Stimulated activated CD8-positive, alpha-beta memory T cell treated with anti-CD3 and anti-CD28 coated beads, Interleukin-4, amount 100 ng/mL, for 1 hour (primary cell): ENCODE measurements at places on chromosomes 1 and 21.

DNA sequence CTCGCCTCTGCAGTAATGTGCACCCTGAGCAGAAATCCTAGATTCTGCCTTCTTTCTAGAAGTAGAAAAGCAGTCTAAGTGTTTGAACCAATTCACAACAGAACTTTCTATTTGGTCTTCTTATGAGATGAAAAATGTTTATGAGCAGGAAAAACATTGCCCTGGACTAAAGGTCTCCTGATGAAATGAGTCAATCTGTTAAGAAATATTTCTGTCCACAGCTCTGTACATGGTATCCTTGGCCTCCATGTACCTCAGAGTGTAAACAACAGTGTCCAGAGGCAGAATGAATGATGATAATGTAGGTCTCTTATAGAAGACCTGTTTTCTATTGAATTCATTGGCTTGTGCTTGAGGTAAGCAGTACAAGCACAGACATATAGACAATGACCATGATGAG is 6.2 kb upstream of the APCS start:
- DNase-seq: no peak

- DNase-seq: no peak
Measured at GRCh38 chr1:243938208-243938607, 88.2 kb upstream of the AKT3 start.

- DNase-seq: no peak
Measured at GRCh38 chr1:186722711-186723309, 42.6 kb upstream of the PTGS2 start.

DNA sequence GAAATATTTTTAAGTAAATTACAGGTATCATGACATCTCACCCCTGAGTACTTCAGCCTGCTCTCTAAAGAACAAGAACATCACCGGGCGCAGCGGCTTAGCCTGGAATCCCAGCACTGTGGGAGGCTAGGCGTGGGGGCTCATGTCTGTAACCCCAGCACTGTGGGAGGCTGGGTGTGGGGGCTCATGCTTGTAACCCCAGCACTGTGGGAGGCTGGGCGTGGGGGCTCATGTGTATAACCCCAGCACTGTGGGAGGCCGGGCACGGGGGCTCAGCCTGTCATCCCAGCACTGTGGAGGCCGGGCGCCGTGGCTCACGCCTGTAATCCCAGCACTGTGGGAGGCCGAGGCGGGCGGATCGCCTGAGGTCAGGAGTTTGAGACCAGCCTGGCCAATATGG is 7.7 kb upstream of the CDK11B start:
- DNase-seq: no peak

DNA sequence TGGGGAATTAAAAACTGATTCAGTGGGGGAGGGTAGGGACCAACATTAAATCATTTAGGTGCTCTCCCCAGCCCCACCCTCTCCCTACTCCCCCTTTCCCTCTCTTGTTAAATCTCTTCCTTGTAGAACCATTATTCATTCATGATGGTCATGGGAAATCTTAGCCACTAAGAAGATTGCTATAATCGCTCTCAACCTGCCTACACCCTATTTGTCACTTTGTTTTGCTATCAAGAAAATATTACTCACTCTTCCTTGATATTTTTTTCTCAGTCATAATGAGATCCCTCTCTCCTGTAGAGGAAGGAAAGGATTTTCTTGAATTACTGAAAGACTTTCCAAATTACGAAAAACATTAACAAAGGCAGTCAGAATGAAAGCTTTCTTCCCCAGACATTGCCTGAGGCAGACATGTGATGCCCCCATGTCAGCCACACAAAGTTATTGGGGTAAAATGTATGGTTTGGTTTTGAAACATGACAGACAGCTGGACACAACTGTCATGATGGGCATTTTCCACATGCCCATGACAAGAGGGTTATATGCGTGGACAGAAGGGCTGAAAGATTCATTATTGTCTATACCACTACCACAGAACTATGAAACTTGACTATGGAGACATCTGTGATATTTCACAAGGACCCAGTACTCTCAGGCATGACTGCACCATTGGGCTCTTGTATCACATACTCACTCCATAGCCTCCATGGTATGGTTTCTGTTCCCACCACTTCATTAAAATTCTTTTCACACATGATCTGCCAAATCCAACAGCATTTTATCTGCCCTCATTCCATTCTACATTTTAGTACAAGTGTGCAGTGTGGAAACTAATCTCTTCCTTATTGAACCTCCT is 420.1 kb downstream of the DISC1 start:
- no peak for DNase-seq

DNA sequence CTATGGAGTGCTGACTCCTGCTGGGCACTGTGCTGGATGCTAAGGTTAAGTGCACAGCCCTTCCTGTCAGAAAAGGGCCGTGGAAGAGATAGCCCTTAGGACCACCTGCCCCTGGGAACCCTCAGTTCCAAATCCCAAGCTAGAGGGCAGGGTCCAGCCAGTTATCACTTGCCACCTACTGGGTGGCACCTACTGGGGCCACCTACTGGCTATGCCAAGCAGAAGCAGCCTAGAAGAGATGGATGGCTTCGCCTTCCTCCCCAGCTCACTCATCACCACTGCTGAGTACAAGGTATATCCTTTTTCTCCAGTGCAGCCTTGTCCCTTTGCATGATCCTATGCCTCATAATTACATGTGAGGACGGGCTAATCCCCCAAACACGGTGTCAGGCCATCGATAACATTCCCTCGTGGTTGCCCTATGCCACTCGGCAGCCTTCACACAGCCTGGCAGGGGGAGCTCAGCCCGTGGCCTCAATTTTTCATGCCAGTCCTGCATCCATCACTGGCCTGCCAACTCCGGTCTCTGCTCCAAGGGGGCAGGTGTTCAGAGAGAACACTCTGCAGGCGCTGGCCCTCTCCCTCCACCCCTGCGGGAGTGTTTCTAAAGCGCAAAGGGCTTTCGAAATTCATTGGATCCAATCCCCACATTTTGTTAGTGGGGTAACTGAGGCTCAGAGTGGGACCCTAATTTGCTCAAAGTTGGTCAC is 49.0 kb downstream of the SYT2 start:
- no peak for DNase-seq

- DNase-seq: no peak
Measured at GRCh38 chr1:154810571-154810970, 59.5 kb downstream of the KCNN3 start.

DNA sequence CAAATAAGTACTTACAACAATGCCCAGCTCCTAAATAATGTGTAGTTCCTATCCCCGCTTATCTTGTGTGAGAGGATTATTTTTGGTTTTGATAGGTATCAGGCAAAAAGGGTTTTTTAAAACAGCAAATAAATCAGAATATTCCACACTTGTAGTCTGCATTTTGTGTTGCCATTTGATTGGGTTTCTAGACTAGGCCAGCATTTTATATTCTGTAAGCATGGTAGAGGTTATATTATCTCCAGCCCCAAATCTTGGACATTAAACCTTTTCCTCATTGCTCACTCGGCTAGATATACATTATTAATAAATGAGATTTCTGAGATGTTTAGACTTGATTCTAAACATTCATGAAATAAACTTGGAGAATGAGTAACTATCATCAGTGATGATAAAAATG is 165.7 kb upstream of the C1orf21 start:
- no peak for DNase-seq

DNA sequence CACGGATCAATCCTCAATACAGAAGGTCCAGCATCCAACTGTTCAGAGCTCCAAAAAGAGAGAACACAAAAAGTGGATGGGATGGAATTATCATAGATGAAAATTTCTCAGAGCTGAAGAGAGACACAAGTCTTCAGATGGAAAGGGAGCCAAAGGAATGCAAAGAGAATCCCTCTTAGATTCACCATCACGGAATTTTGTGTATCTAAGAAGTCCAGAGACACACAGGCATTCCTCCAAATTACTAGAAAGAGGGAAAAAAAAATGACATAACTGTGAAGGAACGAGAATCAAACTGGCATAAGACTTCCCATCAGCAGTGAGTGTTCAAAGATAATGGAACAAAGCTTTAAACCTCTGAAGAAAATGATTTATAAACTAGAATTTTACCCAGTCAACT is 101.2 kb downstream of the ZSCAN20 start:
- no peak for DNase-seq

GRCh38 chr1:167331650-167332049 is 111.0 kb downstream of the POU2F1 start:
- DNase-seq: no peak

DNA sequence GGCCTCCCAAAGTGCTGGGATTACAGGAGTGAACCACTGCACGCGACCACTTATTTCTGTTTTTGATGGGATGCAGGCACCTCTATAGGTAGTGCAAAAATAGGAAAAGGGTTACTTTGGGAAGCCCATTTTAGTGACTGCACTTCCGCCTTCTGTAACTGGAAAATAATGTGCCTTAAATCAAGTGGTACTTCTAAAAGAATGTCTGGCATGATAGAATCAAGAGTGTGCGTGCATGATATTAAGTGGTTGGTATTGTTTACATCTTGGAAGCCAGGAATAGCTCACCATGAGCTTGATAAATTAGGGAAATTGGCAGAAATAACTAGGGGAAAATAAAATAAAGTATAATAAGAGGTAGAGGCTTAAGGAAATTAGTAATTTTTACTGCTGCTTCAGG is 1067.0 kb downstream of the ADGRL2 start:
- DNase-seq: no peak

DNA sequence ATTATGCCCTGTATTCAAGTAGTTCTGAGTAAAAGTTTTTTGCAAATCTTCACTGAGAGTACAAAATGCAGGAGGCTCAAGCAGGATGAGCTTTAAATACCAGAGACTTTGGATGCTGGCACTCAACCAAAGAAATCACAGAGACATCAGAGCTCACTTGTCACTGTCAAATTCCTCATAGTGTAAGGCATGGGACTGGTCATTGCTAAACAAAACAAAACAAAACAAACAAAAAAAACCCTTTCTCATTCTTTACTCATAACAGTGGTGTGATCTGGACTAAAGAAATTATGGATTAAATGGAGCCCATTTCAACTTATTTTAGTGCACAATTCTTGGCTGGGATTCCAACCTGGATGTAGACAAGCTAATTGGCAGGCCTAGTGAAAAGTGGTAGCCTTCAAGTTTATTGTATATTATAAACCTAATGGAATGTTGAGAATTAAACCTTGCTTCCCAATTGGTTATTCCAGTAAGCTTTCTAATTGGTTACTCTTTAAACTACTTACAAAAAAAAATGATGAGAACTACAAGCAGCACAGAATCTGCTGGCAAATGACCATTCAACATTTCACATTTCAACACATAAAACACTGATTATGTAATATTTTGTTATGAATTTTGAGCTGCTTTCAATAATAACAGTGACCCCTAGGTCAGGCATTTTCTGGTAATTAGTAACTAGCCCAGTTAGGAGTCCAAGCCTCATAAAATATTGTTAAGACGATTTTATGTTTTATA is 30.6 kb upstream of the NEK7 start:
- no peak for DNase-seq

DNA sequence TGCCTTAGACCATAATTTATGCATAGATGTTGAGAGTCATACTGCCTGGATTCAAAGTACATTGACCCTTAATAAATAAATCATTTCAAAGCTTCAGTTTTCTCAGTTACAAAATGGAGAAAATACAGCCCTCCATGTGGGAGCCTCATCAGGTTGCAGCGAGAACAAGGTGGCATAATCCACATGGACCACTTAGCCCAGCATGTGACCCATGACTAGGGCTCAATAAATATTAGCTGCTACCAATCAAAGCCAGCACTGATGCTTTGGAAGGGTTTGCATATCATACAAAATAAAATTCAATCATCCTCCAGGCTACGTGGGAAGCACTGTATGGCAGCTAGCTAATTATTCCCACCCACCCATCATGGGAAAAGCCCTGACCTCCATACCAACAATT is 33.5 kb upstream of the RGS7 start:
- no peak for DNase-seq

GRCh38 chr1:180366371-180367068 is 135.9 kb downstream of the ACBD6 start:
- no peak for DNase-seq

DNA sequence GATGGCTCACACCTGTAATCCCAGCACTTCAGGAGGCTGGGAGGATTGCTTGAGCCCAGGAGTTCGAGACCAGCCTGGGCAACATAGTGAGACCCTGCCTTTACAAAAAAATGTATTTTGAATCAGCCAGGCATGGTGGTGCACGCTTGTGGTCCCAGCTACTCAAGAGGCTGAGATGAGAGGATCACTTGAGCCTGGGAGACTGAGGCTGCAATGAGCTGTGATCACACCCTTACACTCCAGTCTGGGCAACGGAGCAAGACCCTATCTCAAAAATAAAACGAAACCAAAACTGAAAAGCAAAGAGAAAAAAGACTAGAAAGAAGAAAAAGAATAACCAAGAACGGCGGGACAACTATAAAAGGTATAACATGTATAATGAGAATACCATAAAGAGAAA is 15.4 kb upstream of the WNT2B start:
- no peak for DNase-seq

DNA sequence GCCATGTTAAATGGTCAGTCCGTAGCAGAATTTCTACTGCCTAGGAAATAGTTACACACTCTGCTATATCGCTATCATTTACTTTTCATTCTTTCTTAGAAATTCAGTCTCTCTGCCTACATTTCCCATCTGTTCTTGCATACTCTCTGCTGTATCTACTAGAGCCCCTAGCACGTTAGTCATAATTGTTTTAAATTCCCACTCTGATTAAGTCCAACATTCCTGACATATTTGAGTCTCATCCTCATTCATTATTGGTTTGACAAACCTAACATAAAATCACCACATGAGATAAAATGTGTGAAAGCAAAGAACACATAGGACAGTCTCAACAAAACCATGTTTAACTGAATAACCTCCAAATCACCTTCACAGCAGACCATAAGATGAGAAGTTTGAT is 513.6 kb downstream of the PLPP3 start:
- DNase-seq: no peak

- no peak for DNase-seq
Measured at GRCh38 chr1:37999430-38000232, 5.7 kb downstream of the FHL3 start.

DNA sequence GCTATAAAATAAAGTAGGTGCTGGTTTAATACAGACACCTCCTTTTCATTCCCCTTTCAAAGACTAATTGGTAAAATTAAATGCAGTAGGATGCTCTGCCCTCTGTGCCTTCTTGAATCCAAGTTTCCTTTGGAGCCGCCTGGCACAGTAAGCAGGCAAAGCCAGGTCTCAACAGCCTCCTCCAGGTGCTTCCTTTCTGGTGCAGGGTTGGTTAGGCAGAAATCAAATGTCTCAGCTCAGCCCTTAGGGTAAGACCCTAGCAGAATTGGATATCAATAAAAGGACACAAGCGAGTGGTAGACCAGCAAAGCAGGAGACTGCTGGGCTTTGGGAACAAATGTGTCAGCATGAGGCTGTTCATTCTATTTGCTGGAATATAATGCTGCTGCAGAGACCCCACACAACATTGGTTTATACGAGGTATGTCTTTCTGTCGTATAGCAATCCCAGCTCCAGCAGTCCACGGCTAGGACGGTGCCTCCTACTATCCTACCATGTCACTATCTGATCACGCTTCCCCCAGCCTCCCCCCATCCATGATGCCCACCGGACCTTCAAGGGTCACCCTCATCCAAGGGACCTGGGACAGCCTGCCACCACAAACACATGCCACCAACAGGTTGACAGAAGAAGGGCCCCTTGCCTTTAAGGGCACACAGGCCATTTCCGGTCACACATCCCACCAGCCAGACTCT is 58.4 kb downstream of the CAPN2 start:
- DNase-seq: no peak
